ENCODE measurements at places on chromosomes 11 and 22.

DNA sequence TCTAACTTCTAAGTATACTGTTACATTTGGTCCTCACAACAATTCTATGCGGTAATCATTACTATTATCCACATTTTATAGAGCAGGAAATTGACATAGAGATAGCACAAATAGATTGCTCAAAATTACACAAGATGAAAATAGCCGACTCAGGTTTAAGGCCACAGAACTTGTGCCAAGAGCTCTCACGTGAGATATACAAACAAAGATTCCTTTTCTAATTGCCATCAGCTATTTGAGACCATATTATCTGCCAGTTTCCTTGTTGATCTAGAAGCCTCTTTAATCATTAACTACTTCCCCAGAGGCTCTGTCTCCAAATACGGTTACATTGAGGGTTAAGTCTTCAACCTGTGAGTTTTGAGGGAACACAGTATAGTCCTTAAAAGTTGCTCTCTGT is 61.0 kb upstream of the GLYATL1B start:
- DNase-seq = peak; percentile 72

DNA sequence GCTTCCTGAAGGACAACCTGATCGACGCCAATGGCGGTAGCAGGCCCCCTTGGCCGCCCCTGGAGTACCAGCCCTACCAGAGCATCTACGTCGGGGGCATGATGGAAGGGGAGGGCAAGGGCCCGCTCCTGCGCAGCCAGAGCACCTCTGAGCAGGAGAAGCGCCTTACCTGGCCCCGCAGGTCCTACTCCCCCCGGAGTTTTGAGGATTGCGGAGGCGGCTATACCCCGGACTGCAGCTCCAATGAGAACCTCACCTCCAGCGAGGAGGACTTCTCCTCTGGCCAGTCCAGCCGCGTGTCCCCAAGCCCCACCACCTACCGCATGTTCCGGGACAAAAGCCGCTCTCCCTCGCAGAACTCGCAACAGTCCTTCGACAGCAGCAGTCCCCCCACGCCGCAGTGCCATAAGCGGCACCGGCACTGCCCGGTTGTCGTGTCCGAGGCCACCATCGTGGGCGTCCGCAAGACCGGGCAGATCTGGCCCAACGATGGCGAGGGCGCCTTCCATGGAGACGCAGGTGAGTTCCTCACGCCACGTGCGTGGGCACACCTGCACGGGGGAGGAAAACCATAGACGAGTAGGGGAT is 1.5 kb downstream of the BCR start:
- DNase-seq = no peak

DNA sequence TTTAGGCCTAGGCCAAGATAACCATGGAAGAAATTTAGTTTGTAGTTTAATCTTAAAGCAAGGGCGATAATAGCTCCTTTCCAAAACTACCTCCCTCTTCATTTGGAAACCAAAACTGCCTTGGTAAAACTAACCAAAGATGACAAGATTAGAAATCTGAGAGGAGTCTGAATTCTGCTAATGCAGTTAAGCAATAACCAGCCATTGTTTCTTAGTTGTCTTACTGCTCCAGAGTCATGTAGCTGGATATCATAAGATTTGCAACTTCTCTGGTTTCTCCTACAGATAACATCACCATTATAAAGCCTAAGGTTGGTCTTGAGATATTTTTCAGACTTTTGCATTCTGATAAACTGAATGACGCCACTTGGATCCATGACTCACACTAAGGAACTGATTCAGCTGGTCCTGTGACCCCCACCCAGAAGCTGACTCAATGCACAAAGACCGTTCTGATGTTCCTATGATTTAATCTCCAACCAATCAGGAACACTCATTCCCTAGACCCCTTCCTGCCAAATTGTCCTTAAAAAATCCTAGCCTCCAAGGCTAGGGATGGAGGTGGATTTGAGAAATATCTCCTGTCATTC is 200.8 kb downstream of the LUZP2 start:
- no peak for DNase-seq

- no peak for DNase-seq
Observed at GRCh38 chr11:69280994-69281393, 13.0 kb upstream of the MYEOV start.

DNA sequence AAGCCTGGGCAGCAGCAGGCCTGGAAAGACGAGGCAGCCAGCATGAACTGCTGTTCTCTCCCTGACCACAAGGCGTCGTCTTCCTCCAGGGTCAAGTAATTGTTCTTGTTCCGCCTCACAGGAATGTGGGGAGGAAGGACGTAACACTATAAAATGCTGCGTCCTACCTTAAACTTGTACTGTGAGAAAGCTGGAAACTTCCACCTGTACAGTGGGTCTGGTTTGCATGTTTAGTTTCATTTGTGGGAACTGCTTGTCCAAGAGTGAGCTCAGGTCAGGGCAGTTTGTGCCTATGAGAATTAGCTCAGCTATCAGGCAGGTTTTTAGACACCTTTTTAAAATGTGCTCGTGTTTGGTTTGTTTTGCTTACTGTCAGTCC is 55.2 kb downstream of the PANX1 start:
- DNase-seq = peak; percentile 66

DNA sequence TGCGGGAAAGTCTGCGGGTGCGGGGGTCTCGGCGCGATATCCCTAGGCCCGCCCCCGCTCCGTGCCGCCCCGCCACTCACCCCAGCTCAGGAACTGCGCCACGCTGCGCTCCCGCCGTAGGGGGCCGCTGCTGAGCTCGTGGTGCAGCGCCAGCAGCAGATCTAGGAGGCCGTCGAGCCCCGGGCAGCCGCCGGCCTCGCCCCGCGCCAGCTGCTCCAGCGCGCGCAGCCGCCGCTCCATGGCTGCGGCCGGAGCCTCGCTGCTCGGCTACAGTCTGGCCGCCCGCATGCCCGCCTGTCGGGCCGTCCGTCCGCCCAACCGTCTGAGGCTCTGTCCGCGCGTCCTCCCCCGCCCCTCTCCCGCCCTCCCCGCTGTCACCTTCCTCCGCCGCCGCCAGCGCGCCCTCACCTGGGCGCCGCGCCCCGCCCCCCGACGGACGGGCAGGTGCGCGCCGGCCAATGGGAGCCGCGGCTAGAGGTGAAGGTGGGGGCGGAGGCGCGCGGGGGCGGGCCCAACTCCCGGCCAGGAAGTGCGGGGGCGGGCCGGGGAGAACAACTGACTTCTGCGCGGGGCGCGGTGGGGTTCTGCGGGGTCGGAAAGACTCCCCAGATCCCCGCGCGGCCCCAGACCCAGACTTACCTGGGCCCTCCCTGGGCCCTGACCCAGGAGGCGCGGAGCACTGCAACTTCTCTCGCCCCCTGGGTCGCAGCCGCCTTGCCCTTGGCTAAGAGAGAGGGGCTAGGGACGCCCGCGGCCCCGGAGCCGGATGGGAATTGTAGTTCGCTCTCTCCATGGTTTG is at the start of gene CDC42BPG:
TSS of gene CDC42BPG (minus strand) at position 324 of the 799 bp plus-strand sequence. CDS start at position 240, 84 bp downstream.
- peak; percentile 72 for DNase-seq

DNA sequence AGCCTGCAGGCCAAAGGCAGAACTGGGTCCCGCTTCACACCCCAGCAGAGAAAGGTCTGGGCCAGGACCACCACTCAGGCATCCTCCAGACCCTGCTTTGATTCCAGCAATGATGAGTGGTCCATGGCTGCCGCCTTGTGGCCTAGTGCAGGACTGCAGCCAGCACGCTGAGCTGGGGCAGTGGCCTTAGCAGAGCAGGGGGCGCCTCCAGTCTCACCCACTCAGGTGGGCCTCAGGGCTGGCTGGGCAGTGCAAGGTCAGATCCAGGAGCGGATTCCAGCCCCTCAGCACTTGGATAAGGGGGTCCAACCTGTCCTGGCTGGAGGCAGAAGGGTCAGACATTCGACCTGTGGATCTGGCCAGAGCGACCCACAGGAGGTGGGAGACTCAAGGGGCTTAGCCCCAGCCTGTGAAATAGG is 9.6 kb upstream of the PDE2A start:
- no peak for DNase-seq

DNA sequence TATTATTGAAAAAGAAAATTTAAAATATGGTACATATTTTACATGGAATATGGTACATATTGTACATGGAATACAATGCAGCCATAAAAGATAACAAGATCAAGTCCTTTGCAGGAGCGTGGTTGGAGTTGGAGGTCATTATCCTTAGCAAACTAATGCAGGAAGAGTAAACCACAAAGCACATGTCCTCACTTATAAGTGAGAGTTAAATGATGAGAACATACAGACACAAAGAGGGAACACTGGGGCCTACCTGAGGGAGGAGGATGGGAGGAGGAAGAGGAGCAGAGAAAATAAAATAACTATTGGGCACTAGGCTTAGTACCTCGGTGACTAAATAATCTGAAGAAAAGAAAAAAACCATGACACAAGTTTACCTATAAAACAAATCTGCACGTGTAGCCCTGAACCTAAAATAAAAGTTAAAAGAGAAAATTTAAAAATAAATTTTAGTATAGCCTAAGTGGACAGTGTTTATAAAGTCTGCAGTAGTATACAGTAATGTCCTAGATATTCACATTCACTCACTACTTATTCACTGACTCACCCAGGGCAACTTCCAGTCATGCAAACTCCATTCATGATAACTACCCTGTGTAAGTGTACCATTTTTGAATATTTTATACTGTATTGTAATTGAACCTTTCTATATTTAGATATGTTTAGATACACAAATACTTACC is 204.4 kb downstream of the FAM76B start:
- no peak for DNase-seq

- DNase-seq = no peak
Observed at GRCh38 chr11:35058669-35059434, 80.1 kb upstream of the CD44 start.

DNA sequence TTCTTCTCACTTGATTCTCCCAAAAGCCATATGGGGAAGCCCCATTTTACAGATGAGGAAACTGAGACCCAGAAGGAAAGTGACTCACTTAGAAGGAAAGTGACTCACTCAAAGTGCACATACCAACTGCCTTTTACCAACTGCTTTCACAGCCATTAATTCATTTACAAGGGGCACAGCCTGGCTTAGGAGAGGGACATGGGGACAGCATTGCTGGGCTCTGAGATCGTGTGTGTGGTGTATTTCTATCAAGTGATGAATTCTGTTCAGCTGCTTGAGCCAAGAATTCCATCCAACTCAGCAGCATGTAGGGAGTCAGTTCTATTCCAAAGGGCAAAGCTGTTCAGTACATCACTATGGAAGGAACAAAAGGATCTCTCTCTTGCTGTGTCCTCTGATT is 23.5 kb upstream of the PAK1 start:
- DNase-seq = no peak

DNA sequence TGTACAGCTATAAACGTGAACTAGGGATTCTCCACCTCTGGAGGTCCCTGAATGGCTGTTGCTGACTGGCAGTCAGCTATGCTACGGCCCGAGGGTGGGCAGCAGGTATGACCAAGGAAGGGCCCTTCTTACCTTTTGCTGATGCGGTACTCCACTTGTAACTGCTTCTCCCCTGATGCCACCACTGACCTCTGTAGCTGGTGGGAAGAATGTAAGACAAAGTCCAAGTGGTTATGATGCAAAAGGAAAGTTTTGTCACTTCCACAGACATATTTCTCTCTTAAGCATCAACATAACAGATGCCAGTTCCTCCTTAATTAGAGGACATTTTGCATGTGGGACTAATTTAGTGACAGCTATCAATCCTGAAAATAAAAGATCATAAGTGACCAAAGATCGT is 32.2 kb downstream of the P4HA3 start:
- DNase-seq = no peak

DNA sequence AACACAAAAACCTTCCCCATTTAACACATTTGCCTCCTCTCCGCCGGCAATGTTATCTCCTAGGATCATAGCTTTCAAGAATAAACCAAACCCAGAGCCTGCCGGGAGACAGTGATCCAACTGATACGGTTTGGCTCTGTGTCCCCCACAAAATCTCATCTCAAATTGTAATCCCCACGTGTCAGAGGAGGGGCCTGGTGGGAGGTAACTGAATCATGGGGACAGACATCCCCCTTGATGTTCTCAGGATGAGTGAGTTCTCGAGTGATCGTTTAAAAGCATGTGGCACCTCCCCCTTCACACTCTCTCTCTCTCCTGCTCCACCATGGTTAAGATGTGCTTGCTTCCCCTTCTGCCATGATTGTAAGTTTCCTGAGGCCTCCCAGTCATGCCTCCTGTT is 33.3 kb downstream of the RBFOX2 start:
- no peak for DNase-seq

GRCh38 chr22:42313204-42313603 is 42.8 kb upstream of the TCF20 start:
- DNase-seq = no peak

- DNase-seq = no peak
Observed at GRCh38 chr11:1237128-1237580, 14.3 kb downstream of the MUC5B start.

DNA sequence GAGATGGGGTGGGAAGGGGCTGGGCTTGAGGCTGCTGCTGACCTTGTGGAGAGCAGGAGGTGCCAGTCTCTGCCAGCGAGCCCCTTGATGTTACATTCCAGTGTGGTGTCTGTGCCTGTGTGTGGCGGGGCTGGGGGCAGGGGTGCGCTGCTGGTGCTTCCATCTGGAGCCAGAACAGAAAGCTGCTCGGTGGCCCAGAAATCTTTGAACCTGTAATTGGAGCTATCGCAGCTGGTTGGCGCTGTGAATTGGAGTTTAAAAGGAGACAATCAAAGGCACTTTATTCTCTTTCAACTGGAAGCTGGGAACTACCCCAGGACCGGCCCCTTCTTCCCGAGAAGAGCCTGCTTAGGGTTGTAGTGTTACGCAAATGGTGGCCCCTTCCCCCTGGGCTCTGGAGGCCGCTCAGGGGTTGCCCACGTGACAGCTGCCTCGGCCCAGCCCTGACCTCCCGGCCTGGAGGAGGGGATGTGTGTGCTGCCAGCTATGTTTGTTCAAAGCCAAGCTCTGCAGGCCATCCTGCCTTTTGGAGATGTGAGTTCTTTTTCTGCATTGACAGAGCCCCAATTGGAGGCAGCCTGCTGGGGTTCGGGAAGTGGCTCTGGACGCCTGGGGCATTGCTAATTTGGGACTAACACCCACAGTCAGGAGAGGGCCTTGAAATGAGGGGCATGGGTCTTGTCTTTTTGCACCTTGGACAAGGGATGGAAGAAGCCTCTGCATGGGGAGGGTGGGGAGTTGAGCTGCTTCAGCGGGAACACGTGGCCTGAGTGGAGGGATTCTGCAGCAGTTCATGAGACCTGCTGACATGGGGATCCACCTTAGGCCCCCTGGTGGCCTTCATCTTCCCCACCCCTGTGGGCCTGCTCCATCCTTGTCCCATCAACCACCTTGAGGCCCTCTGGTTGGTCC is 14.0 kb upstream of the ARSA start:
- DNase-seq = peak; percentile 90

GRCh38 chr11:117273550-117274289 is 17.4 kb upstream of the BACE1-AS start:
- DNase-seq = no peak

Measured in left lobe of liver (tissue), 2 donors.